ENCODE measurements at places on chromosomes 6 and 20.

DNA sequence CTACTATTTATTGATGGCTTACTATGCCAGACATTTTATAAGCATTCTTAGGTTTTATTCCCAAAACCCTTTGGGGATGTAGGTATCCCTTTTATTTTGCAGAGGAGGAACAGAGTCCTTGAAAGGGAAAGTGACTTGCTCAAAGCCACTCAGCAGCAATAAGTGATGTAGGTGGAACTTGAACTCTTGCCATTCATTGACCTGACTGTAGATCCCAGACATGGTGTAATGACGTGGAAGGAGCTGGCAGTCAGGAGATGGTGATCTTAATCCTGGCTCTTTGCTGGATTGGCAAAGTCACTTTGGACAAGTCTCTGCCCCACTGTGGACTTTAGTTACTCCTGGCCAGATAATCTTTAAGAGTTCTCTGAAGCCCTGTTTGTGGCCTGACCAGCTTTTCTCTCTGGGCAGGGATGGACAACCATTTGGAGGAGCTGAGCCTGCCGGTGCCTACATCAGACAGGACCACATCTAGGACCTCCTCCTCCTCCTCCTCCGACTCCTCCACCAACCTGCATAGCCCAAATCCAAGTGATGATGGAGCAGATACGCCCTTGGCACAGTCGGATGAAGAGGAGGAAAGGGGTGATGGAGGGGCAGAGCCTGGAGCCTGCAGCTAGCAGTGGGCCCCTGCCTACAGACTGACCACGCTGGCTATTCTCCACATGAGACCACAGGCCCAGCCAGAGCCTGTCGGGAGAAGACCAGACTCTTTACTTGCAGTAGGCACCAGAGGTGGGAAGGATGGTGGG, 1.6 kb downstream of the DBNDD2 start:
- no peak for DNase-seq

DNA sequence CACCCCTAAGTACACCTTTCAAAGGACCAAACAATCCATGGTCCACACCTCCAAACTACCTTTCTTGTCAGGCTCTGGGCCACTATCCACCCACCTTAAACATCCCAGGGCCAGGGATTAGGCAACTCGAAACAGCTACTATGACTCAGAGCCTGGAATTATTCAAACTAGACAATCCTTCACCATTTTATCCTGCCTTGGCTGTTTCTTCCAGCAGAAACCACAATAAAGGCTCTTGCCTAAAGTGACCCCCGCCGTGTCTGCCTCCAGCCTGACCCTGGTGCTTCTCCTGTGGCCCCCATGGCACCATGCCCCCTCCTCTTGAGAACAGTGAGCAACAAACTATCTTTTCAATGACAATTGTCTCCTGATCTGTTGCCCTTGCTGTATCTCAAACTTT, 195.5 kb downstream of the EPM2A start:
- no peak for DNase-seq

DNA sequence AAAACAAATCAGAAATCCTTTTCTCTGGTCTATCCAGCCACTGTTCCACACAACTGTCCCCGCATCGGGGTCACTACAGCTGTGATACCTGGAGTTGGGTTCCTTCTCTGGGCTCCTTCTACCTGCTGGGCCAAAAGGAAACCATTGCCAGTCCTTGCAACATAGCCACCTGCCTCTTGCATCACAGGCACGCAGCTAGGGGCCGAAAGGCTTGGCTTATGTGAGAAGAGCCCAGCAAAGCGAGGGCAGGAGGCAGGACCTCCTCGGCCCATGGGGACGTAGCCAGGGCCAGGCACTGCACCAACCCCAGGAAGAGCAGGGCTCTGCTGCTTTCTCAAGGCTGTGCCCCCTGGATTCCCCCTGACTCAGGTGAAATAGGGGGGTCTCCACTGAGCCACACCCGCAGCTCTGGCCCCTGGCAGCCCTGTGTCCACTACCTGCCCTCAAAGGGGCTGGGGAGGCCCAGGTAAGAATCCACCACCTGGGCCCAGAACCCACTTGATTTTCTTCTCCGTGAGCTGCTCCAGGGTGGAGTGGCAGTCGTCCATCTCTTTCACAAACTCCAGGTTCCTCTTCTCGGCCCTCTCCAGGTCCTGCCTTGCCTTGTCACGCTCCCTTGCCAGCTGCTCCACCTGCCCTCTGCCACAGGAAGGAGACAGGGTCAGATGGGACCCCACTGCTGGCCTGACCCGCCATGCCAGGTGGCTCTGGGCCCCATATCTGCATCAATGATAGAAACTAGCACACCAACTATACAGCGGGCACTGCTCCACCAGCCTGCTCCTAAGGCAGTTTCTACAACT, 88.9 kb downstream of the GINS1 start:
- DNase-seq, result no peak

DNA sequence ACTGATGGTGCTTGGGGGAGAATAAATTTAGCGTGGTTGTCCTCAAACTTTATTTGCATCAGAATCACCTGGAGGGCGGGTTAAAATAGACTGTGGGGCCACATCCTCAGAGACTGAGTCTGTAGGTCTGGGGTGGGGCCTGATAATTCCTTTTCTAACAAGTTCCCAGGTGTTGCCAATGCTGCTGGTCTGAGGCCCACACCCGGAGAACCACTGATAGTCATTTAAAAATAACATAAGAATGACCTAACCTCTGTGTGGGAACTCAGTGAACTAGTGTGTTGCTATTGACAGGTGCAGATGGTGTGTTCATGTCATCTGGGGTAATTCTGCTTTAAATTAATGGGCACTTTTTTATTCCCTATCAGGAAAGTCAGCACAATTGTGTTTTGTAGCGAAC, 64.8 kb downstream of the RTN4IP1 start:
- DNase-seq, result no peak

- no peak for DNase-seq
These were observed 86.0 kb downstream of the MBOAT1 start for GRCh38 chr6:20126102-20126752.

DNA sequence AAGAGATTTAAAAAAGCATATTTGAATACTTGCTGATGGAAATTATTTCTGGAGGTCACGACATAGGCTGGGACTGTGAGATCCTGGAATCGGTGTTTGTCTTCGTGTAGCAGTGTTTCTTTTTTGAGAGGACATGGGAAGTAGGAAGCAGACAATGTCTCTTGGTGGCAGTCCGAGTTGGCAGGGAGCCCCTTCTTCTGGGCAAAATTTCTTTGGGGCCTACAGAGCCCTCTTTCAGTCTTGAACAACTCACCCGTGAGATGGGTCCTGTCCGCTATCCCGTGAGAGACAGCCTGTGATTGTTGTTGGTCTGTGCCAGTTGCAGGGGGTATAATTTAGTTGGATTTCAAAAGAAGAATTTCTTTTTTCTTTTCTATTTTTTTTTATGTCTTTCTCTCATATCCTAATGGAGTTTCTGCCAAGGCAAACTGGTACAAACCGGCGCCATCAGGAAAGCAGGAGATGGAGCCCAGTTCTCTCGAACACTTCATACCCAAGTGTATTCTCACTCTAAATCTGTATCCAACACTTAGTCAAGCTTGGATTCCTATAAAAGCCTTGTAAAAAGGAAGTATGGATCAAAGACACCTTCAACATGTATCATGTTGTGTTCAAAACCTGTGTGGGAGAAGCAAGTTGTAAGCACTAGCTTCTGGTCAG, 785.1 kb downstream of the MAFB start:
- DNase-seq, result no peak

- DNase-seq, result no peak
These were observed 290.1 kb upstream of the PRDM1 start for GRCh38 chr6:105795913-105796517.

- DNase-seq, result no peak
These were observed 696.7 kb downstream of the RNF144B start for GRCh38 chr6:19083801-19084200.

- no peak for DNase-seq
These were observed 113.5 kb upstream of the SGK1 start for GRCh38 chr6:134431421-134431859.
